ENCODE measurements at places on chromosomes 3 and 15.

- no peak for DNase-seq
Measured at GRCh38 chr3:178306432-178307115, 229.7 kb upstream of the KCNMB2 start.

DNA sequence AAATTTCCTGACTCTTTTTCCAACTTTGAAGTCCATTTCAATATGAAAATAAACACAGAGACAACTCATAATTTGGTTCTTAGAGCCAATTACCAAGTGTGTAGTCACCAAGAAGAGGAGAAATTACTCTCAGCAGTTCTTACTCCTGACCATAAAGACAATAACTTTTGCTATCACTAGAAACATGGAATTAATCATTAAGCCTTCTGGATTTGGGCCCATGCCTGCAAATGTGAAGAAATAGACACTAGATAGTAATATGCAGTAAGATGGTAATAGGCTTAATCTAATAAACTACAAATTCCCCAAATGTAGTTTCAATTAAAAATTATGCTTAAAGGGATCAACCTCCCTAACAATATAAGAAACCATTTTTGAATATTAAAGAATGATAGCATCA lies 185.1 kb upstream of the AGTR1 start:
- no peak for DNase-seq

- DNase-seq: no peak
Measured at GRCh38 chr3:71117572-71118247, 465.8 kb downstream of the FOXP1 start.

DNA sequence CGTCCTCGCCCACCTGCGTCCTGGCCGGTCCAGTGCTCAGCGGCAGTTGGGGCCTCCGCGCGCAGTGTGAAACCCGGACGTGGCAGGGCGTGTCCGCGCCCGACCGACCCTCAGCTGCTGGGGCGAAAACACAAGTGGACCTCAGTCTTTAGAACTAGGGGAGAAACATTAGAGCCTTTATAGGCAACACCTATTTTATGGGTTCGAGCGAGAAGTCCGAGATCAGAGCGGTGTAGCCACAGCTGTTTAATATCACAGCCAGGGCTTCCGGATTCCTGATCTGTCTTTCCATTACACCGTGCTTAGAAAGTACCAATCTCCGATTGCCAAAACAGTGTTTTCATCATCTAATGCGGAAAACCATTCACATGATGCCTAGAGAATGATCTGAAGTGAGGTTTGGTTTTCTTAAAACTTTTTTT lies 506 bp downstream of the RAD51 start:
- peak; percentile 16 for DNase-seq

- DNase-seq: no peak
Measured at GRCh38 chr15:44092221-44092620, 102.8 kb downstream of the FRMD5 start.

DNA sequence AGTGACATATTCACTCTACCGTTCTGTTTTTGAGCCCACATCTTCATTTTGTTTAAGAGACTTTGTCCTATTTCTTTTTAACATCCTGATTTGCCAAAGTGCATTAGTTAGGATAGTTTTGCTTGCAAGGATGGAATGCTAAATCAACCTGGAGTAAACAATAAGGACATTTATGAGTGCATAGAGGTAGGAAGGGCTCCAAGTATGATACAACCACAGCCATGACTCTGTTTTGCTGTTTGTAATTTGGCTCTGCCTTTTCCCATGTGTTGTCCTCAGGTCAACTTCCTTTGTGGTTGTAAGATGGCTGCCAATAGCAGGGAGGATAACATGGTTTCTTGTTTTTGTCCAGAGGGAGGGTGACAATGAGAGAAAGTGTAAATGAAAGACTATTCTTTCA lies 66.4 kb upstream of the GOLIM4 start:
- no peak for DNase-seq

DNA sequence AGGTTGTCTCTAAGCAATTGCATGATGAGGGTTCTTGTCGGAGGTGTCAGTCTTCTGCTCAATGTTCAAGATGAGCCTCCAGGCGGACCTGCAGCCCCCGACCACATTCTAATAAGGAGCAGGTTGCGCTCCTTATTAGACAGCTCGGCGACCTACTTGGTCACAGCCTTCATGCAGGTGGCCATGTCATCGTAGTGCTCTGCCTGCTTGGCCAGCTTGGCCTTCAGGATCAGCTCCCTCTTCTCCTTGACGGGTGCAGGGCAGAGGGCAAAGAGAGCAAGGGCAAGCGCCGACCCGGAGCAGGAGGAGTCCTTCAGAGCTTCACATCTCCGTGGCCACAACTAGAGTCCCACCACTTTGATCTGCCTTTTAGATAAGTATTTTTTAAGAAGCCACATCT lies 113.5 kb downstream of the RASA2 start:
- DNase-seq: no peak

GRCh38 chr3:73292220-73292619 lies 230.8 kb downstream of the EBLN2 start:
- no peak for DNase-seq

DNA sequence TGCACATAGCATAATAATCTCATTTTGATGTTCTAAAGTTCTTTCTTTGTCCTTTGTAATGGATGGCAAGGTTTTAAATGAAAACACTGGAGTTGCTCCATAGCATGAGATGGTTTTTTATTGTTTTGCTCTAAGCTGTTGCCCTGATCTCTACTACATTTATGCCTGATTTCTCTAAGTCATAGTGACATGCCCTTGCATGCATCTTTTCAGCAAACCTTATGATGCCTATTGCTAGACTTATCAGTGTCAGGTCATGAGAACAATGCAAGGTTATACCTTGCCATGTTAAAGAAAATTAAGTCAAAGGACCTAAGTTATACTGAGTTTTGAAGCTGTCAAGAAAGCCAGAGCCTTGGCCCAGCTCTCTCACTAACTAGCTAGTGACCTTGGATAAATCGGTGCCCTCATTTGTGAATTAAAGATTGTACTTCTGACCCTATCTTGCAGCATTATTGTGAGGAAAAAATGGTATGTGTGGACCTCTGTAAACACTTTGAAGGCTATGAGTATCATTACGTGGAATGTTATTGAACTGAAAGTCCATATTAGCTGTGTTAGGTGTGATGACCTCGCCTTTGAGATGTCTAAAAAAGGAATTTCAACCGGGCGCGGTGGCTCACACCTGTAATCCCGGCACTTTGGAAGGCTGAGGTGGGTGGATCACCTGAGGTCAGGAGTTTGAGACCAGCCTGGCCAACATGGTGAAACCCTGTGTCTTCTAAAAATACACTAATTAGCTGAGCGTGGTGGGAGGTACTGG lies 256.4 kb upstream of the UBE2E1 start:
- DNase-seq: no peak

DNA sequence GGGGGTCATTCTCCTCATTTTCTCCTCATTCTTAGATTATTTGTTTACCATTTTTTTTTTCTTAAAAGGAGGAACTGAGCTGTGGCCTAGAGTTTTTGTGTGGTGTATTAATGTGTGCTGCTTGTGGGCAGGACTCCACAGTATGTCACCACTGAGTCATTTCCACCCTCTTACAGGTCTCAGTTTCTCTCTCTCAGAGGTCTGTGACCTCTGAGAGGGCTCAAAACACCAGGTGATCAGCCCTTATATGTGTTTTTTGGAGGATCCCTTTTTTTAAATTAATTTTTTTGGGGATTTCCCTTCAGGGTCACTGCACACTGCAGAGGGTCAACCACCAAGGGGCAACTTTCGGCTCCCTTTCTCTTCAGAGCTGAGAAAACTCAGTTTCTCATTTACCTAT lies 166.4 kb downstream of the SUCNR1 start:
- no peak for DNase-seq

GRCh38 chr15:41437448-41437847 lies 20.6 kb downstream of the RTF1 start:
- DNase-seq: no peak

DNA sequence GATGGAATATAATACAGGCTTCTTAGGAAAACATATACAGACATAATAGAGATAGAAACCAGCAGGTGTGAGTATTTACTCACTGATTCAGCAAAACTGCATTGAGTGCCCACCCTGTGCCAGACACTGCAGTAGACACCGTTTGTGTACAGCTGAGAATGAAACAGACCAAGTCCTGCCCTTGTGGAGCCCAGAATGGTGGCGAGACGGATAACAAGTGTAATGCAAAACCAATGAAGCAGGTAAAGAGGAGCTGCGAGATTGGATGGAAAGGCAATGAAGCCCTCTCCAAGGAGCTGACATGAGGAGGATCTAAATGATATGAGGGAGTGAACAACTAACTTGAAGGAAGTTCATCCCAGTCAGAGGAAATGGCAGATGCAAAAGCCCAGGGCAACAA lies 256.4 kb downstream of the MEX3B start:
- no peak for DNase-seq

GRCh38 chr15:56640549-56640948 lies 92.8 kb downstream of the ZNF280D start:
- no peak for DNase-seq

- peak; percentile 35 for DNase-seq
Measured at GRCh38 chr3:58009026-58009748, 965 bp downstream of the FLNB start.

DNA sequence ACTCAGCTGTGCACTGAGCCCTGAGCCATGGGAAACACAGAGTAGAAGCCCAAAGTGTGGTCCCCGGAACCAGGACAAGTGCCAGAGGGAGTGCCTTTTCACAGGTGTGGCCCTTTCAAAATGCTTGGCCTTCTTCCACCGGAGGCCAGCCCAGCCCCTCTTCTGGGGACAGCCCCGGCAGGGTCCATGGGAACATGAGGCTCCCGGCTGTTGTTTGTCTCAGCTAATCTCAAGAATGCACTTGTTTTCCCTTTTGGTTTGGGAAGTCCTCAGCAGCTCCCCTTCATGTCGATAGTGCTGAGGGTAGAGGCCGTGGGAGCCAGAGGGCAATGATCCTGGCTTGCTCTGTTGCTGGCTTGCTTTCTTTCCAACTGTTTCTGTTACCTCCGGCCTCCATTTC lies 91.1 kb upstream of the MRPS22 start:
- no peak for DNase-seq

- DNase-seq: no peak
Measured at GRCh38 chr3:196454935-196455334, 22.7 kb upstream of the UBXN7 start.

DNA sequence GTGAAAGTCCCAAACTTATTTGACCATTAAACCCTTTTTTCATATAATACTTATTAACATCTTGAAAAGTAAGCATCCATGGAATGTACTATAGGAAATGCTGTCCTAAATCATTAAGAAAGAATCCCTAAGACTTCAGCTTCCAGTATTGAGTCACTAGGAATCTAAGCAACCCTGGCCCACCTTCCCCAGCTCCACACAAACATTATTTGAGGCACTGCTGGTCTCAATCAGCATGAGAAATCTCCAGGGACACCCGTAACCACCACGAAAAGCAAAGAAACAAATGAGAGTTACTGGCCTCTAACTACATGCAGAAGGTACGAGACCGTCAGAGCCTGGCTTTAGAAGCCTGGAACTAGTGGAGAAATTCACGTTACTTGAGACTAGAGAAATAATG lies 68.2 kb downstream of the POLQ start:
- no peak for DNase-seq

DNA sequence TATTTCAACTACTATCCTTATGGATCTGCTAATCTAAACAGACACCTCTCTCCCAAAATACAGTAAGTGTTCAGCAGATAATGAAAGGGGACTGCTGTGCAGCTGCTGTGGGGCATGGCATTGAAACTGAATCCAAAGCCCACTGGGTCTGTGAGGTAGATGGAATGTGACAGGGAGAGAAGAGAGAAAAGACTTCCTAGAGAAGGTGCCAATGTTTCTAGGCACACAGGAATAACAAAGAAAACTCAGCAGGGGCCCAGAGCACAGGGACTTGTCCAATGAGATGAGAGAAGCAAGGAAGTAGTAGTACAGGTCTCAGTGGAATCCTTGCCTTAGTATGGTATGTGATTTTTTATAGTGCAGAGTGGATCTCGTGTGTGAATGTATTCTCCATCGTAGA lies 457.8 kb downstream of the IL5RA start:
- no peak for DNase-seq

- DNase-seq: peak; percentile 12
Measured at GRCh38 chr3:115836944-115837343, 213.6 kb downstream of the GAP43 start.

DNA sequence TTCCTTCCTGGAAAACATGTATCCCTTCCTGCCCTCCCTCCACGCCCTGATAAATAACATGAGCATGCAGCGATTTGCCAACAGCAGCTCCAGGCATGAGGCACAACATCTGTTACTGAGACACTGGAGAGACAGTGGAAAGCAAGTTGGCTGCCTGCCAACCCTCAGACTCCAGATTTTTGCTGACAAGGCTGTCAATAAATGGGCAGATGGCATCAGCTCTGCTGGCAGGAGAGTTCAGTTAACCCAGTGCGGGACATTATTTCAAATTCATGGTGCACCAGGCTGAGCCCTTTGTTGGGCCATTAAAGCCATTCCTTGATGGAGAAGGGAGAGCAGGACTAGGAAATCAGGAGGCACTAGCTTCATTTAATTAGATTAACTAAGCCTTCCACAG lies 293.3 kb downstream of the MEX3B start:
- peak; percentile 17 for DNase-seq

DNA sequence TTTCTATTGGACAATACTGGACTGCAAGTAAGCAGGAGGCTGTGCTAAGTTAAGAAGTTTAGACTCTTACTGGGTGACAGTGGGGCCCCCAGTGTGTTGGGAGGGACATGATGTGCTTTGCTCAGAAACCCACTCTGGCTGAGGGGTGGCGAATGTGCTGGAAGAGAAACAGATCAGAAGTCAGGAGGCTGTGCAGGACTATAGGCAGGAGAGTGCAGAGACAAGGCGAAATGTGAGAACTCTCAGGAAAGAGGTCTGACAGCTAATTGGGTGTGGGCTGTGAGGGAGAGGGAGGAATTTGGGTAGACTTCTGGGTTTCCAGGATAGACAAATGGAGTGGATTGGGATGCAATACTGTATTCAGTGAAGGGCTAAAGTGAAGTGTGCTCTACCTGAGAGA lies 12.0 kb downstream of the SLC24A1 start:
- DNase-seq: no peak

DNA sequence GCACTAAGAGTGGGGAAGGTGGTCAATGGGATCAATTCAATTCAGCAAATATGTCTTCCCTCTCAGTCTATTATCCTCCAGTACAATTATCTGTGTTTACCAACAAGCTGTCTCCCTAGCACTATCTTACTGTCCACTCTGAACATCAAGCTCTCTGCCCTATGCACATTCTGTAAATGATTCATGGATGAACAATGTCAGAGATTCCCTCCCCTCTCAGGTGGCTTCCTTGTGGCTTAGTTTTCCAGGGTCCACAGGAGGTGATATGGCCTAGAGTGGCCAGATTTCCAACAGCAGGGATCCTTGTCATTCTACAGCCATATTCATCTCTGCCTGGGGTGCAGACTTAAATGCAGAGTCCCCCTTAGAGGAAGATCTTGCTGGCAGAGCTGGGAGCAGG lies 225.1 kb downstream of the UACA start:
- no peak for DNase-seq

GRCh38 chr3:150081084-150081483 lies 110.4 kb upstream of the PFN2 start:
- DNase-seq: peak; percentile 54

DNA sequence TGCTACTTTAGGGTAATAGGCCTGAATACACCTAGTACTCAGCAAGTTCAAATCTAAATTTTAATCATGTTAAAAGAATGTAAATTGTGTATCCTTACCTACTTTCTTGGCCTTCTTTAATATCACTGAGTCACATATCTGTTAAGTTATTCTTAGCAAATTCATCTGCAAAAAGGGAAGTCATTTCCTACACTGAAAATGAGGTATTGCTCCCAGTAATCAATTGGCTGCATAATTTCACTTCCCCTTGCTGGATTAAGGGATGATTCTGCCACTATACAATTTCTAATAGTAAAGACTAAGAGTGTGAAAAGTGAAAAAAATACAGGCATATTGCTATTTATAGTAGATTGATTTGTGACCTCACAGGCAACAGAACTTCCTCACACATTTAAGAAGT lies 47.8 kb downstream of the CCDC54 start:
- no peak for DNase-seq
